ENCODE measurements at places on chromosomes 1 and 21.

DNA sequence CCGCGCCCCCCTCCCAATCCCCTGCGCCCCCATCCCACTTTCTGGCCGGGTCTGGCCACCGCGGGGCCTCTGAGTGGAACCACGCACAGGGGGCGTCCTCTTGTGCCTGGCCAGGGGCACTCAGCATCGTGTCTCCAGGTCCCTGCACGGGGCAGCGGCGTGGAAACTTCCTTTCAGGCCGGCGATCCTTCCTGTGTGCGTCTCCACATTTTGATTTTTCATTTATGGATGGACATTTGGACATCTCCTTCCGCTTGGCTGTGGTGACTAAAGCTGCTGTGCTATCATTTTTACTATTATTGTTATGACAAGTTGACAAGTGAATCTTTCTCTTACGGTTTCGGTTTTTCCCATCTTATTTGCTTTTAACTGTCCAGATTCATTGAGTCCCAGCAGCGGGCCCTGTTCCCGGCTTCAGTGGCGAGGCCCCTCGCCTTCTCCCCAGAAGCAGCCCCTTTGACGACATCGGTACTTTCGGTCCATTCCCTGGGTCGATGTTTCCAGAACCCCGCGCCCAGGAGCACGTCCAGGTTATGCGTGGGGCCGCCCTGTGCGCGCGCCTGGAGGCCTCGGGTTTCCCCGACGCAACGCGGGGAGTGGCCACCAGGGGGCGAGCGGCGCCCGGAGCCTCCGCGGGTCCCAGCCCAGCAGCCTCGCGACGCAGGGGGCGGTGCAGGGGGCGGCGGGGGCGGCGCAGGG, 12.4 kb upstream of the SLC19A1 start:
- peak; percentile 84 for DNase-seq

DNA sequence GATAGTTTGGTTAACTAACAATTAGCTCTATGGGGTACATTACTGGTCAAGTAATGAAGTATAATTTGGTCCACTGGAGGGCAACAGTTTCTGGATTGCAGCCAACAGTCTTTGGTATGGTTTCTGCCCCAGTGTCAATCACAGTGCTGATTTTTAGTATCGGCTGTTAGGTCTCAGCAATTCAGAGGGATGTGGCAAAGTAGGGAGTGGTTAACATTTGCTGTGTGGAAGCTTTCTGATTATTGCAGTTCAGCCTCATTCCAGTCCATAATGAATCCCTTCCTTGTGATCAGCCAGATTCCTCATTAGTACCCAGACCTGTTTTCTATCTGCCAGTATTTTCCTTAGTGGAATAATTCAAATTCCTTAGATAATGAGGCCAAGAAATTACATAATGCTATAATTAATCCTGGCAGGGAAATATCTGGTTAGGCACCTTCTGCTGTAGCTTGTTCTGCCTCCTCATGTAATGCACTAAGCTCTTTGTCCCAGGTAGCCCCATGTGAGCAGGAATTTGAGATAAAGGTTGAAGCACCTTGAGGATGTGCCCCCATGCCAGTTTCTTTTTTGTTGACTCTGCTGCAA, 14.0 kb downstream of the F3 start:
- no peak for DNase-seq

DNA sequence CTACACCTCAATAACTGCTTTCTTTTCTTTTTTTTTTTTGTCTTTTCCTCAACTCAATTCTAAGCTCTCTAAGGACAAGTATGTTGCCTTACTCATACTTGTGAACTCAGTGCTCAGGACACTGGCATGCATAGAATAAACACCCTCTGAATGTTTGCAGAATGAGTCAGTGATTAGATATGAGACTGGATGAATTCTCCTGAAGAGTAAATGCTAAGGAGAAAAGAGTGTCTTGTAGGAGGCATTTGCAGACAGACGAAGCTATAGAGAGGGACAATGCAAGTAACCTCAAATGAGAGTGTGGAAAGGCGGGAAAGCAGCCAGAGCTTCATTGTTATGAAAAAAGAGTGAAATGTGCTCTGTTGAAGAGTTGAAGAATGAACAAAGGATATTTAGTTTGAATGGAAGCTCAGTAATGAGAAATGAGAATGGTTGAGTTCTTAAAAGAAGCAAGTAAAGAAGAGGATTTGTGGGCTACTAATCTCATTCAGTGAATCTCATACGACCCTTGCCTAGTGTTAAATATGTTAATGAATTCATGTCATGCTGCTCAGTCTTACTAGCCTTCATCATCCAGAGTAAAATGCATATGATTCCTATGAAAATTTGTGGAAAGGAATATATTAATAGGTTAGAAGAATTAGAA, 166.1 kb upstream of the DPYD start:
- DNase-seq, result no peak

GRCh38 chr1:208731981-208732821, 488.0 kb upstream of the PLXNA2 start:
- no peak for DNase-seq

DNA sequence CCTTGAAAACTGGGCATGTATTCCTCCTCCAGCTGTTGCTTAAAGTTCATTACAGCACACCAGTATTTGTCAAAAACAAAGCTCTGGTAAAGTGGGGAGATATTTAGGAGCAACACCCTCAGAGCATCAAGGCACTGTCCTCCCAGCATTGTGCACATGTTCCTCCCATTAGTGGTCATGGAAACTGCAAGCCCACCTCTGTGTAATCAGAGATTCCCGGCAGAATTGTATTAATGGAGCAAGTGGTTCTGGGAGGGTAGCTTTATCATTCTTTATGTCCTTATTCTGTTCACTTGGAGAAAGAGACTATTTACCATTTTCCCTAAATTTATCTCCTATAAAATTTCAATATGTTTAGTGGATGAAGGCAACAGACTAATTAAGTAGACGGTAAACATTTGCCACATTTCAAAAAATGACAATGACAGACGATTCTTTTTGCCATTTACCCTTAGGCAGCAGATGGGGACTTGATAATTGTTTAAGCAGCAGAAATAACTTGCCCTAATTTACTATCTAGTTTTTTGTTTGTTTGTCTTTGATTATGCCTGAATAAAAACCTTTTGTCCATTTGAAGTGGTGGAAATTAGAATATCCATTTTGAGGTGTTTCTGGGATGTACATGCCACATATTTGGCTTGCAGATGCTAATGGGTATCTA, 289.6 kb upstream of the ST6GALNAC5 start:
- DNase-seq, result no peak

GRCh38 chr1:228979325-228979699, 244.0 kb downstream of the RHOU start:
- no peak for DNase-seq

GRCh38 chr1:43786960-43787359, 79.6 kb downstream of the ST3GAL3 start:
- no peak for DNase-seq

DNA sequence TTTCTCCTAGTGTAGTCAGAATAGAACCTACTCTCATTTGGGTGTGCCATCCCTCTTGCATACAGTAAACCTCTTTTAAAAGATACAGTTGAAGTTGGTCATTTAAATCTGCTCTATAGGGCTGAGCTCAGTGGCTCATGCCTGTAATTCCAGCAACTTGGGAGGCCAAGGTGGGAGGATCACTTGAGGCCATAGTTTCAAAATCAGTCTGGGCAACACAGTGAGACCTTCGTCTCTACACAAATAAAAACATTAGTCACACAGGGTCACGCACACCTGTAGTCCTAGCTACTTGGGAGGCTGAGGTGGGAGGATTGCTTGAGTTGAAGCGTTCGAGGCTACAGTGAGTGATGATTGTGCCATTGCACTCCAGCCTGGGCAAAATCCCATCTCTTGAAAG, 183.8 kb downstream of the LHX8 start:
- DNase-seq, result no peak

- DNase-seq, result no peak
Measured at GRCh38 chr1:154661110-154661509, 53.1 kb upstream of the ADAR start.

DNA sequence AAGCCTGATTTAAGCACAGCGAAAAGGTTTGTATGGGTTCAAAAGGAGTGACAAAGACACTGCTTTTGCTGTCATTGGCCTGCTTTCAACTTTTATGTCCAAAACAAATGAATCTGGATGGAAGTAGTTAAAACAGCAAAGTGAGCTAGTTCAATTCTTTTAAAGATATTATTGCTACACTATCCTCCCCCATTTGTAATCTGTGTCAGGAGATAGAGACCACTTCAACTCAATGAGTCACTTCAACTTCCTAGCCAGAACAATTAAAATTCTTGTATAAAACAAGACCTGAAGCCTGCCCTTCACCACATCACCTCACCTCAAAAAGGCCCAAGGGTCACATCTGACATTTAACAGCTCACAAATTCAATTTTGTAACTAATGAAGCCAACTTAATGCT, 364.1 kb upstream of the LYPLAL1 start:
- DNase-seq, result no peak

- no peak for DNase-seq
Measured at GRCh38 chr1:154623358-154623757, 15.4 kb upstream of the ADAR start.

- DNase-seq, result no peak
Measured at GRCh38 chr1:42593486-42594100, 64.6 kb upstream of the PPIH start.

DNA sequence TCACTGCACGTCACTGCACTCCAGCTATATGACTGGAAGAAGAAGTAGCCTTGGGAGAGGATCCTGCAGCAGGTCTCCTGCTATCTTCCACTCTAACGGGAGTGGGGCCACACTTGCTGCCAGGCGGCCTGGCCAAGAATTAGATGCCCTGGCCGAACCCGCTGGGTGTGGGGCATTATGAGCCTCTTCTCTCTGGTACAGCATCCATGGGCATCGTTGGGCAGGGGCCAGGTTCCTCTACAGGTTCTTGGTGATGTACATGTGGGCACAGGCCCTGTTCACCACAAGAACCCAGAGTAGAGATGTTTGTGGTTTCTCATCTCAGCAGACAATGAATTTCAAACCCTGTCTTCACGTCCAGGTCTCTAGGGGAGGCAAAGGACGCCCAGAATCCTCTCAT, 370.5 kb downstream of the NPHP4 start:
- DNase-seq, result no peak

- no peak for DNase-seq
Measured at GRCh38 chr1:76290271-76290670, 215.7 kb downstream of the ST6GALNAC3 start.

GRCh38 chr1:13722808-13723360, 22.9 kb downstream of the PRDM2 start:
- no peak for DNase-seq

DNA sequence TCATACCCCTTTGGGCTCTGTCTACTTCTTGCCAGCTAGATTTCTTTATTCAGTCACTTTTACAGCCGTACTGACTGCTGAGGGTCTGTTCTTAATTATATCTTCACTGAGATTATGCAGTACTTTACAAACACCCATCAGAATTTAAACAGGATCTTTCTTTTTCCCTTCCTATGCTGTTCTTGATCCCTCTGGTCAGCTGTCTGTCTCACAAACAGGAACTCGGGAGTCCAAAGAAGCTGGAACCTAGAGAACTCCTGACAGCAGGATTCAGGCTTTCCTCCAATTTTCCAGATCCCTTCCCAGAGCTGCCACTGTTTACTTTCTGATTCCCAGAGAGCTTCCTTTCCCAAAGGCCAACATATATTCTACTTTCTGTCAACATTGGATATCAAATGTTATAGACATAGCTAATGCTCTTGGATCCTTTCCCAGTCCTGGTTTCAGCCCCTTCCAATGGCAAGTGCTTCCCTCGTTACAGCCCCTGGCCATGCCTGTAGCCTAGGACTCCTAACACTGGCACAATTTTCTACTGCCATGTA, 59.5 kb downstream of the ATP2B4 start:
- DNase-seq, result no peak

- DNase-seq, result no peak
Measured at GRCh38 chr1:247409869-247410544, 6.0 kb upstream of the NLRP3 start.

DNA sequence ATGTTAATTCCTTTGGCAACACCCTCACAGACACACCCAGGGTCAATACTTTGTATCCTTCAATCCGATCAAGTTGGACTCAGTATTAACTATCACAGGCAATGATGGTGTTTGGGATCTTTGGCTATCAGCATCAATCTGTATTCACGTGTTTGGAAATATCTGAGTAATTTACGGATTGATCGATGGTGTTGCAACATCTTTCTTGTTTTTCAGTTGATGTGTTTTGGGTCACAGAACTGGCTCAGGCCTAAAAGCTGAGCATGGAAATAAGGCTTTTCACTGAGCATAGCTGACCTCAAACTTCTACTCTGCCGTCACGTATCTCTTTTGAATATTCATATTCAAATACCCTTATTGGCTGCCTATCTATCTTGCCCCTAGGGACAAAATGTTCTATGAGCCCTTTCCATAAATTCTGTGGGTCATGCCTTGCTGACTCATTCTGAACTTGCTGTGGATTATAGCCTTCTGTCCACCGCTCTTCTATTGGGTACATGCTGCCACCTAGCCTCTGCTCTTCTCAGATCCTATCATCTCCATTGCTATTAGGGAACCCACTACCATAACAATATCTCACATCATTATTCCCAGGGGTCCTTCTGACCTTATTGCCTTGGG, 156.0 kb downstream of the PDE4B start:
- no peak for DNase-seq

DNA sequence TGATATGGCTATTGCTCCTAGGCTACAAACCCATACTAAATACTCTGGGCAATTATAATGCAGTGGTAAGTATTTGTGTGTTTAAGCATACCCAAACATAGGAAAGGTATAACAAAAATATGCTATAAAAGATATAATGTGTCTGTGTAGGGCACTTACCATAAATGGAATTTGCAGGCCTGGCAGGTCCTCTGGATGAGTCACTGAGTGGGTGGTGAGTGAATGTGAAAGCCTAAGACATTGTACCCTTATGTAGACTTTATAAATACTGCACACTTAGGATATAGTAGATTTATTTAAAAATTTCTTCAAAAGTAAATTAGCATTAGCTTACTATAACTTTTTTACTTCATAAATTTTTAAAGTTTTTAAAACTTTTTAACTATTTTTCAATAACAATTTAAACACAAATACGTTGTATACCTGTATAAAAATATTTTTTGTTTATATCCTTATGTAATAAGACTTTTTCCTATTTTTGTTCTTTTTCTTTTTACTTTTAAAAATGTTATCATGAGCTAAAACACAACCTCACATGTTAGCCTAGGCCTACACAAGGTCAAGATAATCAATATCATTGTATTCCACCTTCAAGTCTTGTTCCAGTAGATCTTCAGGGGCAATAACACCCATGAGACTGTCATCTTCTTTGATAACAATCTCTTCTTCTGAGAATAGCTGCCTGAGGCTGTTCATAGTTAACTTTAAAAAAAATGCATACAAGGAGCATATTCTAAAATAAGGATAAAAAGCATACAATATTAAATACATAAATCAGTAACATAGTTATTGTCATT, 306.3 kb upstream of the RGS18 start:
- no peak for DNase-seq

DNA sequence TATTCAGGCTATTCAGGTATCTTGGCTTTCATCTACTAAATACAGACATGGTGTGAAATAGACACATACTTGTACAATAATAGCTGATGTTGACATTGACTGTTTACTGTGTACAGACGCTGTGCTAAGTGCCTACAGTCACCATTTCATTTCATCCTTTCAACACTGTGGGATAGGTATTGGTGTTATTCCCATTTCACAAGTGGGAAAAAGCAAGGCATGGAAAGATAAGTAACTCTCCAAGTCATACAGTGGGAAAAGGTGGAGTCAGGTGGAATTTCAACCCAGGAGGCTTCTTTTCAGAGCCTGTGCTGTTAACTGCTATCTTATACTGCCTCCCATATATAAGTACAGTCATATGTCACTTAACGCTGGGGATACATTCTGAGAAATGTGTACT, 49.6 kb upstream of the ATP1A1 start:
- DNase-seq, result no peak
